Endothelial cell of umbilical vein (primary cell): ENCODE measurements at places on chromosomes 6 and 20. TPM values are rescaled to one million over a fixed set of nuclear protein-coding genes. Genes with fewer than 3 reads are reported as not detected.

The OR2H1 gene
- total RNA-seq: not detected in 2 replicates

The GNRH2 gene
- 1.7 and 1.9 TPM in 2 replicates for total RNA-seq

The SLC22A2 gene
- not detected in 2 replicates for total RNA-seq

The SLC22A1 gene
- not detected in 2 replicates for total RNA-seq

The GPR63 gene
- total RNA-seq: 0.09 and 0.13 TPM in 2 replicates

The C6orf132 gene
- total RNA-seq: 0.07 and 0.71 TPM in 2 replicates

The MYLK4 gene
- 0.32 and 0.62 TPM in 2 replicates for total RNA-seq

The GSS gene
- total RNA-seq: 46.9 and 47.9 TPM in 2 replicates

The ARG1 gene
- total RNA-seq: not detected in 2 replicates

The COL21A1 gene
- 1.4 TPM in 2 replicates for total RNA-seq

The TBX18 gene
- 28.4 and 35.3 TPM in 2 replicates for total RNA-seq

The EFCAB8 gene
- total RNA-seq: 0.31 and 0.60 TPM in 2 replicates

DNA sequence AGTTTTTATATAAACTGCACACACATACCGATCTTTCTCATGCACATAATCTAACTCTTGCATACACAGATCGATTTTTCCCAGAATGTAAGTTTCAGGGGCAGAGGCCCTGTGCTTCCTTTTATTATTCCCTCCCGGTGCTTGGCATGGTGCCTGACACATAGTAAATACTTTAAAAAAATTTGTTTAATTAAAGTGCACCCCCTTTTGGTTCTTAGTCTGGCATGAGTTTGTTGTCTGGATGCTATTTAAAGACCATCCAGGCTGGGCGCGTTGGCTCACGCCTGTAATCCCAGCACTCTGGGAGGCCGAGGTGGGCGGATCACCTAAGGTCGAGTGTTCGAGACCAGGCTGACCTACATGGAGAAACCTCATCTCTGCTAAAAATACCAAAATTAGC is 5.4 kb upstream of the DEK start:
- no peak for DNase-seq

GRCh38 chr20:41494451-41494850 is 123.7 kb downstream of the CHD6 start:
- no peak for DNase-seq

- DNase-seq: peak; percentile 37
Measured at GRCh38 chr20:49320460-49320859, 42.6 kb upstream of the ZNFX1 start.

DNA sequence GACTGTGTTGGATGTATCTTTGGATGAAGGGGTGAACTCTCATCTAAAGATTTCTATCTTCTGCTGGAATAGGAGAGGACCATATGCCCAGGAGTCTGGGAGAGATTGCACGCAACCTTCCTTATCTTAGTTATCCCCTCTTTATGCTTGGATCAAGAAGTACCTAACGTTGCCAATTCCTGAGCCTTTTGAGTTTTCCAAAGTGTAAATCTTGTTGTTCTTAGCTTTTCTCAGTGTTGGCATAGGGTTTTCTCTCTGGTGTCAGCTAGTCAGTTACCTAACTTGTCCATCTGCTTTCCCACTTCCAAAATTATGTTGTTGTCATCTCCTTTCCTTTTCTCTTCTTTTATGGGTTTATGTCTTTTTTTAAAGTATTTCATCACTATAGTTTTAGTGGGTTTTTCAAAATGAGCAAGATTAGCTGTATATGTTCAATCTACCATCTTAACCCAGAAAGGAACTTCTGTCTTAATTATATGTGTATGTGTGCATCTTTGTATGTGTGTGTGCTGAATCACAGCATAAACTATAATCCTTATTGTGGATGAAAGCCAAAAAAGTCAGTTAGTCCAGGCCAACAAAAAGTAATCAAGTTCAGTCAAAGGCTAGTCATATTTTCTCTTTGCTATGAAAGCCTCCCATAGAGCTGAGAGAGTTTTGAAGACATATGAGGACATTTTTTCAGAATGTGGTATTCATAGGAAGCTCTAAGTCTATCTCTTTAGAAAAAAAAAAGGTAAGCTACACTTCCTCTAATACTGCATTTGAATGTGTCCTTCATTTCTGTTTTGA is 72.1 kb downstream of the KHDC1L start:
- no peak for DNase-seq

- peak; percentile 60 for DNase-seq
Measured at GRCh38 chr20:22312744-22313346, 271.5 kb downstream of the FOXA2 start.

- no peak for DNase-seq
Measured at GRCh38 chr6:161590961-161591627, 317.2 kb upstream of the AGPAT4 start.

GRCh38 chr6:44431118-44431725 is 43.7 kb downstream of the CDC5L start:
- peak; percentile 73 for DNase-seq

- DNase-seq: no peak
Measured at GRCh38 chr6:24472181-24472580, 17.2 kb downstream of the GPLD1 start.

- DNase-seq: no peak
Measured at GRCh38 chr6:96878143-96878542, 19.5 kb downstream of the NDUFAF4 start.

DNA sequence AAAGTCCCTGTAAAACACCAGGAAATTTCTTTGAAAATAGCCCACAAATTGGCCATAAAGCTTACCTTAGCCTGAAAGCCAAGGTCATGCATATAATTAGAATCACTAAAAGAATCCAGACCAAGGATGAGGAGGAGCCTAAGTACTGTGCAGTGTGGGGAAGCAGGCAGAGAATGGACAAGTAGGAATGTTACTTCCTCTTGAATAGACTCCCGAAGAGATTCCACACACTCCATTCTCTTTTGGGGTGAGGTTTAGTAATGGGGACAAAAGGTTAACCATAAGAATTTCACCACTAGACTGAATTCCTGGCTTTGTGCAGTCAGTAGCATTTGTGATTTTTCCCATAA is 27.5 kb upstream of the MARCKS start:
- DNase-seq: no peak

GRCh38 chr6:111566873-111567517 is 38.7 kb downstream of the TRAF3IP2 start:
- peak; percentile 91 for DNase-seq

DNA sequence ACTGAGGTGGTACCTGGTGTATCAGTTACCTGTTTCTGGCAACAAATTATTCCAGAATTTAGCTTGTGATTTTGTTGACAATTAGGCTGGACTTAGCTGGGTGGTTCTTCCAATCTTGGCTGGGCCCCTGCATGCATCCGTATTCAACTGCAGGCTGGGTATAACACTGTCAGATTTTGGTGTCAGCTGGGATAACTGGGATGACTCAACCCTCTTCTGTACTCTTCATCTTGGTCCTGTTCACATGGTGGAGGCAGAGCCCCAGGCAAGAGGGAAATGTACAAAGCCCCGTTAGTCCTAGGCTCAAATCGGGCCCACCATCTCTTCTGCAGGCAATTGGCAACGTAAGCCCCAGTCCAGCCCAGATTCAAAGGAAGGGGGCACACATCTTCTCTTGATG is 89.2 kb downstream of the PHACTR3 start:
- no peak for DNase-seq

DNA sequence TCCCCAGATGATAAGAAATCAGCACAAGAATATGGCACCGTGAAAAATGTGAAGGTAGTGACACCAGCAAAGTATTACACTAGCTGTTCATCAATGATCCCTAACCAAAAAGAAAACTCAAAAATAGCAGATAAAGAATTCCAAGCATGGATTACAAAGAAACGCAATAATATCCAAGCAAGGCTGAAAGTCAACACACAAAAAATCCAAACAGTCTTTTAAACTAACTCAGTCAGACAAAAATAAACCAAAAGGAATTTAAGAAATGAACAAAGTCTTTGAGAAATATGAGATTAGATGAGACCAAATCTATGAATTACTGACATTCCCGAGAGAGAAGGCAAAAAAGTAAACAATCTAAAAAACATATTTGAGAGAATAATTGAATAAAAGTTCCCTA is 976.1 kb upstream of the MAP3K7 start:
- DNase-seq: no peak

GRCh38 chr6:161031721-161032495 is 40.3 kb downstream of the MAP3K4 start:
- peak; percentile 60 for DNase-seq

- no peak for DNase-seq
Measured at GRCh38 chr6:44388135-44388487, 605 bp downstream of the CDC5L start.

DNA sequence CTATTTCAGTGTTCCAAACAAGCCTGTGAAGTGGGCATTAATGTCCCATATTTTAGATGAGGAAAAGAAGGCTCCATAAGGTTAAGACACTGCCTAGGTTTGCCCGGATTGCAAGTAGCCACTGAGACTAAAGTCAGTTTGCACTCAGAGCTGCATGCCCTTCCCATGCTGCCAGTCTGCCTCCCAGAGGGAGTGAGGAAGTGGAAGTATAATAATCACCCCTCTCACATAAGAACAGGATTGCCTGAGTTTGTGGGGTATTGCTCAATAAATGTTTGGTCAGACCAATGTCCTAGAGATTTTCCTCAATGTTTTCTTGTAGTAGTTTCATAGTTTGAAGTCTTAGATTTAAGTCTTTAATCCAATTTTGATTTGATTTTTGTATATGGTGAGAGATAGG is 43.9 kb upstream of the CLIC5 start:
- DNase-seq: no peak

DNA sequence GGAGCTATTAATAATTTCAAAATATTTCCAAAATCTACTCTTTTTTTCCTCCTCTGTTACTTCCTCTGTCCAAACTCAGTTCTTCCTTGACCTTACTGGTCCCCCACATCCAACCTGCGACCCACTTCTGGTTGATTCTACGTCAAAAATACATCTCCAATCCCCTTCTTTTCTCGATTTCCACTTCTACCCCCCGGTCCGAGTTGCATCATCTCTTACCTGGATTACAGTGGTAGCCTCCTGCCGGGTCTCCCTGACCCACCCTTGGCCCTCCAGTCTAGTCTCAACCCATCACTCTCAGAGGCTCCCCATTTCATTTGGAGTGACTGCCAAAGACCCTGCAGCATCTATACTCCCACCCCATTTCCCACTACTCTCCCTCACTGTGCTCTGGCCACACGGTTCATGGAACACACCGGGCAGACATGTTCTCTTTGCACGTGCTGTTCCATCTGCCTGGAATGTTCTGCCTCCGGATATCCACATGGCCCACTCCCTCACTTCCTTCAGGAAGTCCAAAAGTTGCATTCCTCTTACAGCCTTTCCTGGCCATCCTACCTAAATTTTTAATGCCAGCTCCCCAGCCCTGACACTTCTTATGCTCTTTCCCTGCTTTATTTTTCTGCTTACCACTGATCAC is 6.1 kb upstream of the CCND3 start:
- DNase-seq: no peak

DNA sequence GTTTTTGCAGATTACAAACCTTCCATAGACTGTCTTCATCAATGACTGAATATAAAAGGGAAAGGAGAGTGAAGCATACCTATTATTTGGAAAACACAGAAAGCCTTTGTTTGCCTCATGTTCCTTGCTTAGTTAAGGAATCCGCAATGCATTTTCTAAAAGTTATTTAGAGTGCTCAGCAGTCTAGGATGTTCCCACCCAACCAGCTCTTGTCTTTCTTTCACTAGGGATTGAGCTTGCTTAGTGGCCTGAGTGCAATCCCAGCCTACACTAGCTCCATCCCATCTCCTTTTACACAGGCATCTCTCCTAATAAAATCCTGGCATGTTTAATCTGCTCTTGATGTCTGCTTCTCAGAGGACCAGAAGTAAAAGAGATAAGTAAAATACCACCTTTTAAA is 850.5 kb upstream of the GJE1 start:
- DNase-seq: no peak

GRCh38 chr6:109014606-109015005 is 80.0 kb downstream of the SESN1 start:
- DNase-seq: no peak

- DNase-seq: no peak
Measured at GRCh38 chr6:151498327-151498726, 4.5 kb downstream of the CCDC170 start.

- no peak for DNase-seq
Measured at GRCh38 chr20:24207803-24208300, 219.3 kb upstream of the GGTLC1 start.

GRCh38 chr6:96237638-96238347 is 222.0 kb downstream of the FUT9 start:
- no peak for DNase-seq

GRCh38 chr6:154926366-154926765 is 68.7 kb upstream of the TIAM2 start:
- DNase-seq: peak; percentile 56

GRCh38 chr6:92468066-92468465 is 951.3 kb downstream of the EPHA7 start:
- DNase-seq: no peak

GRCh38 chr6:15408758-15409157 is 162.9 kb downstream of the JARID2 start:
- no peak for DNase-seq

GRCh38 chr20:32970115-32970972 is 33.9 kb downstream of the SUN5 start:
- DNase-seq: no peak

DNA sequence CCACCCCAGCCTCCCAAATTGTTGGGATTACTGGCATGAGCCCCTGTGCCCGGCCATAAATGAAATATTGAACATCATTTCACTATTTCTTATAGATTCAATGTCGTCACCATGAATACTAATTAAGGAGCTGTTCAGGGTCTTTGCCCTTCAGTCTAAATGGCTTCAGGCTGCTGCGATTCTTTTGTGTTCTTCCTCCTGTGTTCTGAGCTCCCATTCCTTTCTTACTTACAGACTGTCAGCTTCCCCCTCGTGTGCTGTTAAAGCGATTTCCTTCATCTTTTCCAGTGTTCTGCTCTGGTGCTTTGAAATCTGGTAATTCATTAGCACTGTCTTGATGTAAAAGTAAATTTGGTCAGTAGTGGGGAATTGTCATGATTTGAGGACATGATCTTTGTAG is 63.3 kb upstream of the PRDM1 start:
- DNase-seq: no peak

- peak; percentile 36 for DNase-seq
Measured at GRCh38 chr20:46011631-46012482, 3.1 kb downstream of the MMP9 start.
